Activated CD4-positive, alpha-beta memory T cell treated with anti-CD3 and anti-CD28 coated beads for 36 hours (primary cell): ENCODE measurements at places on chromosomes 1 and 21. TPM values are rescaled to one million over a fixed set of nuclear protein-coding genes. Genes with fewer than 3 reads are reported as not detected.

DNA sequence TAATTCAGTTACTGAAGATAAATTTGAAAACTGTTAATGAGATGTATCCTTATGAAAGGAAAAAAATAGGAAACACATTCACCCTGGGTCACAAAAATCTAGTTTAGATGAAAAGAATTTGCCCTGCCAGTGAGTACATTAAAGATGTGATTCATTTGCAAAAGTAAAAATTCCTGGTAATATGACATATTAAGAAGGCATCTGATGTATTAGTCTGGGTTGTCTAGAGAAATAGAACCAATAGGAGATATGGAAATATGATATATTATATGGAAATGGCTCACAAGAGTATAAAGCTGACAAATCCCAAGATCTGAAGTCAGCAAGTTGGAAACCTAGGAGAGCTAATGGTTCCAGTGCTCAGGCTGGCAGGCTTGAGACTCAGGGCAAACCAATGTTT lies 153.8 kb downstream of the MRPL39 start:
- DNase-seq: no peak

- no peak for DNase-seq
Measured at GRCh38 chr1:39635205-39635870, 4.1 kb downstream of the HEYL start.

The UTP25 gene
- 6.6 TPM for total RNA-seq

The DPT gene
- not detected for total RNA-seq

The TAS1R1 gene
- not detected for total RNA-seq

The NFASC gene
- total RNA-seq: 0.27 TPM
